Urothelium cell line (cell line): ENCODE measurements at places on chromosomes 5 and 9.

DNA sequence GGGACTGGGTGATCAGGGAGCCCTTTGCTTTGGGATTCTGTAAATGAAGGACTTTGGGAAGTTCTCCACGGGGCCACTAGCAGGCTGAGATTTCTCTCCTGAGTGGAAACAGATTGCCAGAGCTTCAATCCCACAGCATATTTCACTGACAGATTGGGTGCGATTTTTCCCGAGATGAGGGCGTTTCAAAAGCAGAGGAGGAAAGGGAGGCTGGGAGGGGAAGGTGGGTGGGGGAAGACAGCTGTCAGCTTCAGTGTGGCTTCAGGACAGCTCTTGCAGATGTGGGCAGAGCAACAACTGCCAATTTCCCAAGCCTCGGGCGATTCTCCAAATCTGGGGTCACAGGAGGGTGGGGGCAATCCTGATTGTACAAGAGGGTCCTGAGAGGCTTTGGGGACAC is 258.5 kb upstream of the ADRA1B start:
- DNase-seq = no peak

DNA sequence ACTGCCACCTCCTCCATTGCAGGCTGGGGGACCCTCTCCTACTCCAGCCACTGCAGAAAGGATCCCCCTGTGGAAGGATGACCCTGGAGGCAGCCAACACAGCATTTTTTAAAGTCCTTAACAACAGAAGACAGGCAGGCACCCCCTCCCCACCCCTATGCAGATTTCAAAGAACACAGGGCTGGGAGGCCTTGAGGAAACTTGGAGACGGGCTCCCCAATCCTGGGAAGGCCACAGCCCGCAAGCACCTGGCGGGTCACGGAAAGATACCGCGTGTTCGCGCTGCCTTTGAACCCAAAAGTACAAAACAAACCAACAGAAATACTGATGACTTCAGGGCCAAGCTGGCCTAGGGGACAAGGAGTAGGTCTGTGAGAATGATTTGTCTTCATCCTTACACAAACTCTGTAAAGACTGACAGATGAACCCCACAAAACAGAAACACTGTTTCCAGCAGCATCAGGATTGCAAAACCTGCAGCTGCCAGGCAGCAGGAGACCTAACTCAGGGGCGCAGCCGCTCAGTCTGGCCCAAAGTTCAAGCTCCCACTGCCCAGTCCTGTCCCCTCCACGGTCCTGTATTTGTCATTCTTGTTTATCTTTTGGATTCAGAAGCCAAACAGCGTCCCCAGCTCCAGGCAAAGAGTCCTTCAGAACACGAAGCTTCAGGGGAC is 13.8 kb downstream of the VAV2 start:
- DNase-seq = no peak

GRCh38 chr5:55701462-55702103 is 10.5 kb downstream of the SLC38A9 start:
- DNase-seq = no peak

DNA sequence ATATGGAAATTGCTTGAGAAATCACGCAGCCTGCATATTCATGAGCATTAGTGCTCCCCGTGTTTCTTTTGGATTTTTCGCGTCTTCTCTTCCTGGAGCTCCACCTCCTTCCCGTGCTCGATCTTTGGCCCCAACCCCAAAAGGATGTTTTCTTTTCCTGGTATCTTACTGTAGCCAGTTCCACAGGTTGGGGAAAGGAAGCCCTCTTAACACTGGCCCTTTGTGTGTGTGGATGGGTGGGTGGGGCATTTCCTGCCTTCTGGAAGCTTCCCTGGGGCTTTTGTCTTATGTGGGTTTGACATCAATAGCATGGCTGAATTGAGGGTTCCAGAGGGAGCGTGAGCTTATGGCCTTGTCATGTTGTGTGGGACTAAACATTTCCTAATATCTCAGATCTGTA is 21.9 kb downstream of the STXBP1 start:
- no peak for DNase-seq

GRCh38 chr5:62814991-62815390 is 236.4 kb downstream of the LRRC70 start:
- DNase-seq = no peak

DNA sequence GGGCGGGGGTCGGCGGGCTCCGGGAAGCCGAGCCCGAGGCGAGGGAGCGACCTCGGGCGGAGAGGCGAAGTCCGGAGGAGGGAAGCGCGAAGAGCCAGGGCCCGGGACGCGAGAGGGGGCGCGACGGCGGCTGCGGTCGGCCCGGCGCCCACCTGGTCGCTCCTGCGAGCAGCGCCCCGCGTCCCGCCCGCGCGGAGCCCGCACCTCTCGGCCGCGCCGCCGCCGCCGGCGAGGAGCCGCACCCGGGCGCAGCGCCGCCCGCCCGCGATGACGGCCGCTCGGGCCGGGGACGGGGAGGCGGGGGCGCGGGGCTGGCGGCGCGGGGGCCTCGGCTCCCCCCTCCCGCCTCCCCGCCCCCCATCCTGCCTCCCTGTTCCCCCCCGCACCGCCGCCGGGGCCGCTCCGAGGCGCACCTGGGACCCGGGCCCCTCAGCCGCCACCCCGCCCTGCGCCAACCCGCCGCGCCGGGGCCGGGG is 2.6 kb downstream of the NR5A1 start:
- no peak for DNase-seq

DNA sequence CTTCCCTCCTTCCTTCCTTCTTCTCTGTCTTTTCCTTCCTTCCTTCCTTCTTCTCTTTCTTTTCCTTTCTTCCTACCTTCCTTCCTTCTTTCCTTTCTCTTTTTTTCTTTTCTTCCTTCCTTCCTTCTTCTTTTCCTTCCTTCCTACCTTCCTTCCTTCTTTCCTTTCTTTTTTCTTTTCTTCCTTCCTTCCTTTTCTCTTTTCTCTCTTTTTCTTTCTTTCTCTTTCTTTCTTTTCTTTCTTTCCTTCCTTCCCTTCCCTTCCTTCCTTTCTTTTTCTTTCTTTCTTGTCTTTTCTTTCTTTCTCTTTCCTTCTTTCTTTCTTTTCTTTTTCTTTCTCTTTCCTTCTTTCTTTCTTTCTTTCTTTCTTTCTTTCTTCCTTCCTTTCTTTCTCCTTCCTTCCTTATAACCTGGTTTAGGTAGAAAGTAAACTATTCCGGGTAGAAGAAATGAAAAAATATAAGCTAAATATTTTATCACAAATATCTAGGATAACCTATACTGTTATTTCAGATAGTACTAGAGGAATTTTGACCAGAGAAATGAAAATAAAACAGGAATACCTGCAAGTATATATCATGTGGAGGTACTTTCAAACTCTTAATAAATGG is 1741.8 kb upstream of the CDH9 start:
- no peak for DNase-seq

GRCh38 chr5:80341016-80341775 is 21.4 kb downstream of the SPZ1 start:
- DNase-seq = no peak

DNA sequence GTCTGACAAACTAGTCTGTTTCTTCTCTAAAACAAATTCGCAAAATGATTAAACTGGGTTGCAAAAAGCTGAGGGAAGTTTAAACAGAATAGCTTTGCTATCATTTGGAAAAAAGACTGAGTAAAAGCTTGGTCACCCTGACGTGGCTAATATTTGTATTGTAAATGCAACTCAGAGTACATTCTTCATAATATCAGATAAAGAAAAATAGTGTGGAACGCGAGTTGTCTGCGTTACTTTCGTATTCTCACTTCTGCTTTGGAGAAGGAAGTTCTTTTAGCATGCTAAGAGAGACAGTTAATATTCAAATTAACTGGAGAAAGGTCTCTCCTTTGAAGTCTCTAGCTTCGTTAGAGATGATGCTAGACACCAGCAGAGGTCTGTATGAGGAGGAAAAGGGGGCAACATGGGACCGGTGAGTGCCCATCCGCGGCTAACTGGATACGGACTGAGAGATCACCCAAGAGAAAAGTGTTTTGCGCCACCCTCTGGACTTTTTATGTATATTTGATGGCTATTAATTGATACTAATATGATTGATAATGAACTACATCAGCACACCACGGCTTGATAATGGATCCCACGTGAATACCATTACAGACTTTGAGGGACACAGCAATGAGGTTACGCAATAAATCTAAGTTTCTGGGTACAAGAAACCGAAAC is 2.9 kb upstream of the CNTRL start:
- DNase-seq = no peak

GRCh38 chr9:137972355-137972987 is 94.9 kb downstream of the CACNA1B start:
- no peak for DNase-seq

- no peak for DNase-seq
Observed at GRCh38 chr9:3687145-3687544, 161.3 kb upstream of the RFX3 start.

GRCh38 chr9:6355728-6356127 is 27.6 kb downstream of the TPD52L3 start:
- DNase-seq = no peak

GRCh38 chr5:145473042-145473642 is 362.0 kb downstream of the PRELID2 start:
- no peak for DNase-seq
